ENCODE measurements at places on chromosomes 11 and 22. TPM values are rescaled to one million over a fixed set of nuclear protein-coding genes. Genes with fewer than 3 reads are reported as not detected.

KBTBD3 gene
- 3.7 TPM for total RNA-seq

MMP1 gene
- total RNA-seq = 0.94 TPM

MAPK11 gene
- 3.3 TPM for total RNA-seq

MS4A6A gene
- not detected for total RNA-seq

TRPC6 gene
- not detected for total RNA-seq

BLID gene
- total RNA-seq = 3.0 TPM

KCNJ11 gene
- 8.7 TPM for total RNA-seq

KCNK4 gene
- total RNA-seq = not detected

KCNQ1OT1 gene
- 2.5 TPM for total RNA-seq

PTGDR2 gene
- not detected for total RNA-seq

OR51E2 gene
- total RNA-seq = not detected

DGAT2 gene
- total RNA-seq = 1.2 TPM

CST6 gene
- 1.9 TPM for total RNA-seq

EXPH5 gene
- total RNA-seq = 1.5 TPM

GUCD1 gene
- 242 TPM for total RNA-seq

MTFP1 gene
- total RNA-seq = 16.3 TPM

AAMDC gene
- 20.3 TPM for total RNA-seq

SCUBE1 gene
- total RNA-seq = not detected
